ENCODE measurements at places on chromosomes 12 and 14.

DNA sequence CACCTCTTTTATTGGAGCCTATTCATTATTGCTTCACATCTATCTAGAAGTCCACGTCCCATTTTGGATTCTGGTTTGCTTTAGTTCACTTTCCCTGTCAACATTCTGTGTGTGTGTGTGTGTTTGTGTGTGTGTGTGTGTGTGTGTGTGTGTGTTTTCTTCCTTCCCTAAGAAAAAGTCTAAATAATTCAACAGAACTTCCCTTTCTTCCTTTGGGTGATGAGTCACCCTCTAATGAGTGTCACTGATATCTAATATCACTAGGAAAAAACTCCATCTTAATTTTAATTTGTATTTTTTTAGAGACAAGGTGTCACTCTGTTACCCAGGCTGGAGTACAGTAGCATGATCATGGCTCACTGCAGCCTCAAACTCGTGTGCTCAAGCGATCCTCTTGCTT lies 234.2 kb downstream of the TTC8 start:
- DNase-seq = no peak

GRCh38 chr12:79935624-79936345 lies 888 bp upstream of the PPP1R12A start:
- DNase-seq = no peak

DNA sequence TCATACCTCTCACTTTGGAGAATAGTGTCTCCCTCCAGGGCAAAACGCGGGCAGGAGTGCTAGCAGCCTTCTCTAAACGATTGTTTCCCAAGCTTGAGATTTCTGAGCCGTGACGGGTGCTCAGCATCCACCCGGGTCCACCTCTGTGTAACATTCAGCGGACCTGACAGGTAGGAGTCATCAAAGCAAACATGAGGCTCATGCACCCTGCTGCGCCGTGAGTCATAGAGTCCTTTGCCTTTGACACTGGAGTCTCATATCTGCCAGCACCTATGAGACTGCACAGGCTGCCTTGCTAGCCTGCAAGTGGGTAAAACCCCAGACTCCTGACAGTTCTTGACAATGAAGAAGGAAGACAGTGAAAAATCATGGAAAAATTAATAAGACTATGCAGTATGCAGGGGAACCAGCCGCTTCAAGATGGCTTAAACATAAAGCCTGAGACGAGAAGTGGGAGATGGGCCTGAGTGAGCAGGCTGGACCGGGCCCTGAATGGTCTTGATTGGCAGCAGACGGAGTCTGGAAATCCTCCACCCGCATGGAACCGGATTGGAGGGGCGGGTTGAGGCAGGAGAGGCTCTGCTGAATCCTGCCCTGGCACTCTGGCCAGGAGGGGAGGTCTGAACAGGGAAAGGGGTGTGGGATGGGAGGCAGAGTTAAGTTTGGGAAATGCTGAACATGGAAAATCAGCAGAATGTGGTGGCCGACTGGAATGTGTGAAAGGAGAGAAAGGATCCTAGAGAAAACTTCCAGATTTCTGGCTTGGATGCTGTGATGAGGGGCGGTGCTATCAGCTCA lies 54.2 kb downstream of the LGMN start:
- DNase-seq = no peak

GRCh38 chr14:70192915-70193314 lies 4.2 kb upstream of the SLC8A3 start:
- DNase-seq = peak; percentile 1

GRCh38 chr12:47843226-47843980 lies 23.7 kb upstream of the HDAC7 start:
- DNase-seq = no peak

- no peak for DNase-seq
Observed at GRCh38 chr14:100468557-100468956, 118.7 kb downstream of the BEGAIN start.

GRCh38 chr12:50101663-50102062 lies 2.1 kb upstream of the GPD1 start:
- no peak for DNase-seq

DNA sequence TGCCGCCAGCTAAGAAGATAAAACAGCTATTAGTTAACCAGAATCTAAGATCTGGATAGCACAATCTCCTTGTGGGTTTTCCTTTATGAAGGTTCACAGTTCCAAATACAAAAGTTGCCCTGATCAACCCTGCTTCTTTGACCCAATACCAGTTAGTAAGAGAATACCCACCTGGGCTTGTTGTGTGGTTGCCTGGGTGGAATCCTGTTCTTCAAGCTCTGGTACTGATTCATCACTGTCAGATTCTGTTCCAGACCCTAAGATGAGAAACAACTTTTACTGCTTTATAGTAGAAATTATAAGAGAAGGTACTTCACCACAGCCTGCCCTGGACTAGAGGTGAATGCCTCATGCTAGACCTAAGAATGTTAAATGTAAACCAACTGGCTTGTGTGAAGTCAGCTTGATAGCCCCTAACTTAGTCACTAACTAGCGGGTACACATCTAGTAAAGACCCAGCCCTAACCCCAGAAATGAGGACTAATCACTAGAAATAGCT lies 10.6 kb downstream of the NACA start:
- DNase-seq = no peak

GRCh38 chr12:27580561-27581330 lies 56.7 kb downstream of the PPFIBP1 start:
- DNase-seq = no peak

- DNase-seq = no peak
Observed at GRCh38 chr14:90440021-90440451, 43.2 kb downstream of the CALM1 start.

- peak; percentile 32 for DNase-seq
Observed at GRCh38 chr12:6532927-6533652, 1.2 kb upstream of the GAPDH start.

DNA sequence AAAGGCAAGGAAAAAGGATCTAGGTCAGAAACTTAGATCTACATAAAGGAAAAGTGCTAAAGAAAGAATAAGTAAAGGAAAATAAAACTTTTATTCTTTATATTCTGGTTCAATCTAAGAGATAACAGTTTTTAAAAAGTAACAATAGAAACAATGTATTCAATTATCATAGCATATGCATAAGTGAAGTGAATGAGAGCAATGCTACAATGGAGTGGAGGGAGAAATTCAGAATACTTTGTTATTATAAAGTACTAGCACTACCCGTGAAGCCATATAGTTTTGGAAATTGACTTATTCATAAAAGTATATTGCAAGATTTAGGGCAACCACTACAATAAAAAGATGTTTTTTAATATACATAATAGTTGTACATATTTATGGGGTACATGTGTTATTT lies 586.0 kb upstream of the MDGA2 start:
- DNase-seq = no peak

DNA sequence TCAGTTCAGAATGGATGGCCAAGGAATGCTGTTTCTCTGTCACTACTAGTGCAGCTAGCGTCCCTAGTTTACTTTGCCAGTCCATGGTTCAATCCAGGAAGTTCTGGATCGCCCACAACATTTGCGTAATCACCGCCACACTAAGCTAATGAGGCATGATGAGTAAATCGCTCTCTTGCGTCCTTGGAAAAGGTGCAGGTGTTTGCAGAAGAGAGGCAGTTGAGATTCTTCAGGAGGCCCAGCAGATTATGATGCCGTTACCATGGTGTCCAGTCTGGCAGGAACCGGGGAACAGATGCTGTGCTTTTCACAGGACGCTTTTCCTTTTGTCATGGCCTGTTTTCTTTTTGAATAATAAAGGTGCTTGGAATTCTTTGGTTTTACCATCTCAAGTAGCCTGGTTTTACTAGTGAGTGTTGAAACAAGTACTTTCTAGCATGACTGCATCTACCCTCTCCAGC lies 9.0 kb downstream of the TPH2 start:
- no peak for DNase-seq

GRCh38 chr12:1853716-1854115 lies 33.4 kb downstream of the LRTM2 start:
- DNase-seq = no peak

DNA sequence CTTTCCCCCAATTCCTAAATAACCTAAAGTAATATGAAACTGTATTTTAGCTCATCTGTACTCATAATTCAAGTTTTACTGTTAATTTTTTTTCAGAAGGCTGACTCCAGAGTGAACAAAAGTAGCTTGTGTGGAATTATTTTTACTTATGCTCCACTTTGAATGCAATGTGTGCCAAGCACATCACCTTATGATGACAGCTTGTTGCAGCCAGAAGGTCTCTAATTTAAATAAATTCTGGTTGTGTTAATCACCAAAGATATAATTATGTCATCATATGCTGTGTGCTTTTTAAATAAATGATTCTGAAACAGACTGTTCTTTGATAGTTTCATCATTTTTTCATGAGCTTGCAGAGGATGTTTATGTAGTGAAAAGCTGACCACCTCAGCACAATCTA lies 283.1 kb downstream of the TMEM117 start:
- no peak for DNase-seq

DNA sequence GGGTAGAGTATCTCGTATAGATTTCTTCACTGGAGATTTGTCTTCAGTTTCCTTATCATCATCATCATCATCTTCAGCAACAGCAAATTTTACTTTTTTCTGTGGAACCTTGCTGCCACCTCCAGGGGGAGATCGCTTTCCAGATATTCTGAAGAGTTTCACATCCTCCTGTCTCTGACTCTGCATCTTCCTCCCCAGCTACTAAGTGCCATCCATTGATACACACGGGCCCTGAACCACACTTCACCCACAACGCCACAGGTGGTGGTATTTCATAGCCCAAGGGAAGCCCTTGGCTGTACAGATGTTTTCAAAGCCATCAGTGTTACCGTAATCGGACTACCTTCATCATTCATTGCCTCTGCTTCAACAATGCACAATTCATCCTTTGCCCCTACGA lies 82.2 kb downstream of the PPP2R5C start:
- peak; percentile 62 for DNase-seq

DNA sequence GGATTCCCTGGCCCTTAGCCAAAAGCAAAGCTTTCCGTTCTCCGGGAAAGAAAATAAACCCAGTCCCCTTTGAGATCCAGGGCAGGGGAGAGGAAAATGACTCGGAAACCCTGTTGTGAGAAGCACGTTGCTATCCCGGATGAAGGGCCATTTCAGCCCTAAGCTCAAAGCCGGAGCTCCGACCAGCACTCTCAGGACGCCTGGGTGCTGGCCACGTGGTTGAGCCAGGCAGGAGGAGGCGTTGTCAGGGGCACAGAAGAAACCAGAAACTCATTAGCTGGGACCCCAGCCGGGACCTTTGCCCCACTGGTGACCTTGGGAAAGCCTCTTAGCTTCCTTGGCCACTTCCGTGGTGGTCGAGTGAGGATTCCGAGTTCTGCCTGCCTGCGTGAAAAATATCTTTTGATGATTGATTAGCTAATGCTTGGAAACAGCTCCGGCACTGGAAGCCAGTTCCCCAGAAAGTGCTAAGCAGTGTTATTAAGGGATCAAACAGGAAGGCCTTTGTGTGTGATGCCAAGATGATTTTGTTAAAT lies 57.6 kb upstream of the FZD10 start:
- no peak for DNase-seq

DNA sequence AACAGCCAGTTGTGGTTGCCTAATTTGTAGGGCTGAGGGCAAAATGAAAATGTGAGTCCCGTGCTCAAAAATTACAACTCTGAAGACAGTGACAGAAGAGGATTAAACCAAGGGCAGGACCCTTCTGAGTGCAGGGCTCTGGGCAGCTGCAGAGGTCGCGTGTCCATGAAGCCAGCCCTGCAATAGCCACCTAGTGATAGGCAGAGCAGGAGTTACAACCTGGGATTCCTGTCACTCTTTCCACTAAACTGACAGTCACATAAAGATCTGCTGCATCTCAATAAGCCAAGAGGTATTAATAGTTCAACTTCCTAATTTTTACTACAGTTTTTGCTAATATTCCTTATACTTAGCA lies 94.1 kb downstream of the SLC2A13 start:
- no peak for DNase-seq

DNA sequence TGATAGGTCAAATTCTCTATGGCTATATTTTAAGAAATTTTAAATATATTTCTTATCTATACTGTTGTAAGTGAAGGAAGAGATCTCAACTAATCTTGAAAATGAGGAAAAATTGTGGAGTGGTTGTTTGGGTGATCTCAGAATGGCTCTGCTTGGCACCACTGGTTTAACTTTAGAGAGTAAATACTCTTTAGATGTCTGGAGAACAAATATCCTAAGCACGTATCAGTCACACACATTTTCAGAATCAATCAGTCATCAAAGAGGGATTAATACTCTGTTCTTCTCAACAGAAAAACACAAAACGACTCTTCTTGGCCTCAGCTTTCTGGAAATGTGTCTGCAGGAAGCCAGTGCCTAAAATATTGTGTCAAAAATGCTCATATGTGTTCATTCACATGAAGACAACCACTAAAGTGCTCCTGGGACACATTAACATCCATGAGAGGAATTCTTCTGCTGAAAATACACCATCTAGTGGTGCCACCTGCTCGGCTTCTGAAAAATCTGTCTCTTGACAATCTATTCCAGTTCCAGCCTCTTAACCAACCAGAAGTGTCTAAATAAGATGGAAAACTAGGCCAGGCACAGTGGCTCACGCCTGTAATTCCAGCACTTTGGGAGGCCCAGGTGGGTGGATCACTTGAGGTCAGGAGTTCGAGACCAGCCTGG lies 81.1 kb upstream of the CCDC198 start:
- DNase-seq = no peak

GRCh38 chr14:69876221-69876847 lies 2.9 kb upstream of the SMOC1 start:
- no peak for DNase-seq

GRCh38 chr12:24898606-24899005 lies 50.3 kb downstream of the BCAT1 start:
- DNase-seq = no peak

DNA sequence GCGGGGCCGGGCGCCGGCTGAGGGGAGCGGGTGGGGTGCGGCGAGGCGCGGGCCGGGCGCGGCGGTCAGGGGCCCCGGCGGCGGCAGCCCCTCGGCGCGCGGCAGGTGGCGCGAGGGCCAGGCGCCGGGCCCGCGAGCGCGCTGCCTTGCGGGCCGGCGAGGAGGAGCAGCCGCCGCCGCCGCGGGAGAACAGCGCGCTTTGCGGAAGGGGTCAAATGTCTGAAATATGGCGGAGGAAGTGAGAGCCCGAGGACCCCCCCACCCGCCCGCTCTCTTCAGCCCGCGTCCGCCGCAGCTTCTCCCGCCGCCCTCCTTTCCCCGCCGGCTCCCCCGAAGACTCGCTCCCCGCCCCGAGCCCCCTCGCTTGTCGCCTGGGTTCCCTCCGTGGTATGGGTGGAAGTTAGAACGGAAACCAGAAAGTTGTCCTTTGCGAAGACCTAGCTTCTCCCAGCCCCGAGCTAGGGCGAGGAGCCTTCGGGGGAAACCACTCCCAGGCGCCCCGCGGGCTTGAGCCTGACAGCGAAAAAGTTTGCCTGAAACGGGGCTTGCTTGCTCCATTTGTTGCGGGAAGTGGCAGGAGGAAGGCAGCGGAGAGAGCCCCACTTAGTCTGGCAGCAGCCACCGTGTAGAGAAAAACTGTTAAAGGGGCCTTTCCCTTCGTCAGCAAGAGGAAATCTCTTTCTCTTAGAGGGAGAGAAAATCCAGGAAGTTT lies 551 bp downstream of the RAP1B start:
- DNase-seq = peak; percentile 50

DNA sequence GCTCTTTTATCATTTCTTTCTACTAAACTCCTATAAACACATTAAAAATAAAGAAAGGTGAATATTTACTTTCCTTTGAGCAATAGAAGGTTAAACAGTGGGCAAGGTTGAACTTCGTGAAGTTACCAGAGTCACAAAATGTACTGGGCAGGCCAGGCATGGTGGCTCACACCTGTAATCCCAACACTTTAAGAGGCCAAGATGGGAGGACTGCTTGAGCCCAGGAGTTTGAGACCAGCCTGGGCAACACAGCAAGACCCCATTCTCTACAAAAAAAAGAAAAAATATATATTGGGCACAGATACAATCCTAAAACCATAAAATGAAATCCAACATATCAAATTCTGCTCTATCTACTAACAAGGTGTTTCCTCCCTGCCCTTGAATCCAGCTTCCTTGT lies 60.7 kb upstream of the VPS33A start:
- DNase-seq = no peak
